ENCODE measurements at places on chromosomes 7 and 10.

- DNase-seq, result no peak
Observed at GRCh38 chr7:135510592-135511183, 786 bp upstream of the CNOT4 start.

GRCh38 chr7:21365866-21366624 is 61.8 kb upstream of the SP4 start:
- DNase-seq, result no peak

- no peak for DNase-seq
Observed at GRCh38 chr7:7859411-7859810, 109.2 kb upstream of the GLCCI1 start.

GRCh38 chr10:74976565-74976964 is 134.9 kb upstream of the SAMD8 start:
- no peak for DNase-seq

GRCh38 chr10:67141300-67141699 is 215.5 kb downstream of the LRRTM3 start:
- DNase-seq, result no peak

DNA sequence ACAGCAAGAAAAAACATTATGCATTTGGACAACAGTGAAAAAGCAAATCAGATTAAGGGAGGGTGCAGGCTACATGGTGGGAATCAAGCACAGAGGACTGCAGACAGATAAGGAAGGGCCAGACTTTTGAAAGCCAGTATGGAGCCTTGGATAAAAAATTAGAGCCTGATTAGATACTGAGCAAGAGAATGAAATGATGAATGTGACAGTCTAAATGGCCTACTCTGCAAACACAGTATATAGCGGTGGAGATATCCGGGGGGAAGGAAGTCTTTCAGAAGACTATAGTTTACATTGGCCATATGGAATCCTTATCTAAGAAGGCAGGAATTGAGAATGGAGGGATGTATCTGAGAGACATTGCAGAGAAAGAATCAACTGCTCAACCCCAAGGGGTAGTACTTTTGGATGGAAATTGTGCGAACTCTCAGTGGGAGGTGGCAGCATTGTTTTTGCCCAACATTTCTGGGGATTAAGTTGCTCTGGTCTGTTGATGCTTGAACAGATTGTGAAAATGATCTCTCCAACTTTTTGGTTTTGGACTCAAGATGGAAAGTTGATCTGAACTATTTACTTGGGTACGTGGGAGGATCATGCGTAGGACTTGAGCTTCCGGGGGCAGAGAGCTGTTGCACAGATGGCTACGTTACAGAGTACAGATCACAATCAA is 39.4 kb upstream of the CHCHD3 start:
- DNase-seq, result no peak

- DNase-seq, result no peak
Observed at GRCh38 chr10:52019077-52019555, 295.0 kb upstream of the DKK1 start.

DNA sequence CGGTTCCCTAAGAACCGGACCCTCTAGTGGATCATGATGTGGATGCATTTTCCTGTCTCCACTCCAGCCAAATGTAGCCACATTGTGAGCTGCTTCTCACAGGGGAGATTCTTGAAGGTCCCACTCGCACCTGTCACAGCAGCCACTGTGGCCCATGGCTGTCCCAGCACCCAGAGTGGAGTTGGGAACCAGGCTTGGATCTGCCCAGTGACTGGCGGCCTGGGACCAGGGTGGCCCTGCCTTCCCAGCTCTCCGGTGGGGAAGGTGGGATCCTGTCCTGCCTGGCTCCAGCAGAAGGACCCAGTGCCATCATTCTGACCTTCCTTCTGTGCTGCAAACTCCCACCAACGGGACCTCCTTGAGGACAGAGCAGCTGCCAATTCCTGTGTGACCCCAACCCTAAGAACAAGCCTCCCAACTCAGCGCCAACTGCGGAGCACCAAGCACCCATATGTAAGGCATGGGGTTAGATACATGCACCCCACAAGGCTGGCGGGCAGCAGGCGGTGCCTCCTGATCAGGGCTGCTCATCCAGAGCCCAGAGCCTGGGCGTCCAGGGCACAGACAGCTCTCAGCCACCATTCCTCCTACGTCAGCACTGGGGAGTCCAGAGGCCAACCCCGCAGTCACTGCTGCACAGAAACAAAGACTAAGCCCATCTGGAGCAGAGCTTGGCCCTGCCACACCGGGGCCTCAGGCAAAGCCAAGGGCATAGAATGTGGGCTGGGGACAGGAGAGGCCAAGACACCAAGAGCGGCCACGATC is 28.8 kb downstream of the EBF3 start:
- no peak for DNase-seq
